ENCODE measurements at places on chromosomes 1 and 21.

- DNase-seq: no peak
Observed at GRCh38 chr1:227756172-227756959, 21.1 kb downstream of the SNAP47 start.

- DNase-seq: no peak
Observed at GRCh38 chr21:28932717-28933116, 60.0 kb downstream of the LTN1 start.

- no peak for DNase-seq
Observed at GRCh38 chr21:19237608-19238007, 834.0 kb upstream of the TMPRSS15 start.

DNA sequence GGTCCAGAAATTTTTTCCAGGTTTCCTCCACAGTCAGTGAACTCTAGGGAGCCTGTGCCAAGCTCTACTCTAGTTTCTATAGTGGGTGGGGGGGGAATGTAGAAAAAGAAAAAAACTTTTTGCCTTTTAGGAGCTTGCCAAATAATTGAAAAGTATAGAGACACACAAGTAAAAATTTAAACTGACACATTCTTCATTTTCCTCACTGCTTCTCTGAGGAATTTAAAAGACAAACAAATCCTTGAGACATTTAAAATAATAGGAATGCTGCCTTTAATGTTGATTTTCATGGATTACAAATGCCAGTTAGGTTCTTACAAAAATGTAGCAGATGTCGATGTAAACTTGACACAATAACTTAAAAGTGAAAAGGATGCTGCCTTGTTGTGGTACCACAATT is 241.9 kb downstream of the DNM3 start:
- DNase-seq: no peak

DNA sequence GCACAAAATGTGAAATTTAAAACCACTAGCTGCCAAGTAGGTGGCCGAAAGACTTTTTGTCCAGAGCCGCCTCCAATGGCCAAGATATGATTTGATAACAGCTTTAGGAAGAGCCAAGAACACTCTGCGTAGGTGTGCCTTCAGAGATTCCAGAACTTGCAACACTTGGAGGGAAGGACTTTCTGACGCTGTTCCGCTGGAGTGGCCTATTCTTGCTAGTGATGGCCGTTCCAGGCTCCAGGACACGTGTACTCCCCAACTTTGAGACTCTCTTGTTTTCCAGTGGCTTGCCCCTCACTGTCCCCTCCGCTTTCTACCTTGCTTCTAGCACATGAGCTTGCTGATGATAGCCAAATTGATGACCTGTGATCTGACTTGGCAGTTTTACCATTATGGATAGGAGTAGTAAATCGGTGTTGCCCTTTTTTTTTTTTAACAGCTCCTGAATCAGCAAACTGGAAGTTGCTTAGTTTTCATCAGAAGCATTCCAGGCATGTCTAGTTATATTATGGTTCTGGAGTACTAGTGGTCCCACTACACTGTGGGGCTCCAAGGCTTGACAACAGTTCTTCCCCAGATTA is 1.0 kb downstream of the PRDX6 start:
- DNase-seq: no peak

DNA sequence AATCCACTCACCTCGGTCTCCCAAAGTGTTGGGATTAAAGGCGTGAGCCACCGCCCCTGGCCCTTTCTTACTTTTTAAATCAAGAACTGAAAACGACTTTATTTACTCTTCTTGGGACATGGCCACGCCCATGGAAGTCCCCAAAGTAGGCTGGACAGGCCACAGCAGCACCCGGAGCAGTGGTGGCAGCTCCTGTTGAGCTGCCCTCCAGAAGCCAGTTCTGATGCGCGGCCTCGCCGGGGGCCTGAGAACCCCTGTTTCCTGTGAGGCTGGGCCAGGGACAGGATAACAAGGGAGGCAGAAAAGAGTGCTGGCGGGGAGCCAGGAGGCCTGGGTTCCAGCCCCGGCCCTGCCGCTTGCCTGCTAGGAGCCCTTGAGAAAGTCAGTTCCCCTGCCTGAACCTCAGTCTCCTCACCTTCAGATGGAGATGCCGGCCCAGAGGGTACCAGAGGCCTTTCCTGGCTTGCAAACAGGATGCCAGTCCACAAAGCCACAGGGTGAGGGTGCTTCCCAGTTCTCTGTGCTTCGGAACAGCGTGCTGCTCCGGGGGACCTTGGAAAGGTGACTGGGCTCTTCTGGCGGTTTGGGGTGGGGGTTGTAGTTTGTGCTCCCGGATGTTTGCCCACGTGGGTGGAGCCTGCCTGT is 59.4 kb downstream of the RUNX3 start:
- no peak for DNase-seq

- no peak for DNase-seq
Observed at GRCh38 chr1:110212169-110213142, 2.3 kb downstream of the KCNC4 start.

- DNase-seq: no peak
Observed at GRCh38 chr1:110125810-110126209, 13.6 kb downstream of the UBL4B start.

GRCh38 chr21:29300807-29301138 is 2.1 kb downstream of the BACH1 start:
- no peak for DNase-seq

- peak; percentile 78 for DNase-seq
Observed at GRCh38 chr1:53328009-53328461, at the start of gene LRP8. LRP8 (minus strand) TSS chr1:53328070; CDS start chr1:53327912, 158 bp downstream.

DNA sequence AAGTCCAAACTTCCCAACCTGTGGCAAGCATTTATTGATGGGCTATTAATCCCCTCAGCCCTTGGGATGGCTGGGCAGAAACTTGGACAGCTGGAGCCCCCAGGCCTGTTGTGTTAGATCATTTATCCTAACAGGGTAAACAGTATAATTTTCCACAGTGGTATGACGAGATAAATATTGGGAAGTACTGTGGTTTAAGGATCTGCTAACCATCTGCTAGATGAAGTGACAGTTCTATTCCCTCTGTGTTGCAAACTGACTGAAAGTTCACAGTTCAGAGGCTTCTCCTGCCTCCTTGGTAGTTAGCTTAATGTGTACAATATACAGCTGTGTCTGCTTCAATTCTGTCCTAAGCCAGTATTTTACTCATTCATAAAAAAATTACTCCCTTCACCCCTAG is 127.5 kb upstream of the CHODL start:
- DNase-seq: no peak

- DNase-seq: no peak
Observed at GRCh38 chr1:18998016-18998724, 41.7 kb upstream of the IFFO2 start.

DNA sequence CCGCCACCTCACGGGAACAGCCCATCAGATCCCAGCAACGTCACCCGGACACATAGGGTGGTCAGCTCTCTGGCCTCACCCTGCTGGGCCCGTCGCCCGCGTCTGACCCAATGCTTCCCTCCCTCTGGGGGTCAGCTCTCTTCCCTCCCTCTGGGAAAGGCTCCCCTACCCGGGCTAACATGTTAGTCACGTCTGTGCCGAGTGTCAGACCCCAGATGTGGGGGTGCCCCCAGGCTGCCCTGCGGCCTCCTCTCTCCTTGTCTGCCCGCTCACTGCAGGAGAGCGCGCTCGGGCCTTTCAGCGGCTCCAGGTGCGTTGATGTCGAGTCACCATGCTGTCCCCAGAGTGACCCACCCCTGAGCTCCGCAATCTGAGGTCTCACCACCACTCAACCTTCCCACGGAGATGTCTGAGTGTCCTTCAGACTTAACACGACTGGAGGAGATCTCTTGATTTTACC is 34.3 kb downstream of the SLC37A1 start:
- DNase-seq: no peak

- DNase-seq: no peak
Observed at GRCh38 chr1:64584479-64584878, 114.5 kb downstream of the CACHD1 start.

DNA sequence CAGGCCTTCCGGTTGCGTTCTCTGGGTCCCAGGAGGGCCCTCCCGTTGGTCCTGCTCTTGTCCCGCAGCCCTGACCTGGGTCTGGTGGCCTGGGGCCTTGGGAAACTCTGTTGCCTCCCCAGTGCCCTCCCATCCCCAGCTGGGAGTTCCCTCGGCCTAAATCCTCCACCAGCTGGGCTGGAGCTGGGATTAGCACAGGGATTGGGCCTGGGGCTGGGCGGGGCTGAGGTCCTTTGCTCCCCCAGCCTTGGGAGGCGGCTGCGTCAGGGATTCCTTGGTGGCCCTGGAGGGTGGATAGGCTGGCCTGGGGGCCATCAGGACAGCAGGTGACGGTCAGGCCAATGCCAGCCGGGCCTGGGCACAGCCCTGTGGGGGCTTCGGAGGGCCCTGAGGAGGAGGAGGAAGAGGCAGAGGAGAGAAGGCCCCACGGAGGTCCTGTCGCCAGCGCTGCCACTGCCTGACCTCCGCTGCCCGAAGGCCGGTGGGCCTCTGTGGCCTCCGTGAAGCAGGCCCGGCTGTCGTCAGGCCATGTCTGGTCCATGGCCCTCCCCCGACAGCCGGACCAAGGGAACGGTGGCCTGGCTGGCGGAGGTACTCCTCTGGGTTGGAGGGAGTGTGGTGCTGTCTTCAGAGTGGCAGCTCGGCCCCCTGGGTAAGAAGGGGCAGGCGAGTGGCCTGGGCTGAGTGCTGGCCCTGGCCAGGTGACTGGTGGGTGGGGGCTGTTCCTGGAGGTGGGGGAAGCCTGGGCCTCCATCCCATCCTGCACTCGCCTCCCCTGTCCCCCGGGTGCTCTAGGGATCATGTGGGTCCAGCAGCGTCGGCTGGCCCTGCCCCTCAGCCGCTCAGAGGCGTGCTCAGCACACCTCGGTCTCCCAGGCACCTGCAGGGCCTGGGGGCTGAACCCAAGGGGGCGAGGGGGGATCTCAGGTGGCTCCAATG is at the start of gene PLCH2:
Gene PLCH2, plus strand, starts transcription at position 229 of the 939 bp plus-strand sequence. Its CDS starts 300 bp downstream, at position 529.
- DNase-seq: no peak

DNA sequence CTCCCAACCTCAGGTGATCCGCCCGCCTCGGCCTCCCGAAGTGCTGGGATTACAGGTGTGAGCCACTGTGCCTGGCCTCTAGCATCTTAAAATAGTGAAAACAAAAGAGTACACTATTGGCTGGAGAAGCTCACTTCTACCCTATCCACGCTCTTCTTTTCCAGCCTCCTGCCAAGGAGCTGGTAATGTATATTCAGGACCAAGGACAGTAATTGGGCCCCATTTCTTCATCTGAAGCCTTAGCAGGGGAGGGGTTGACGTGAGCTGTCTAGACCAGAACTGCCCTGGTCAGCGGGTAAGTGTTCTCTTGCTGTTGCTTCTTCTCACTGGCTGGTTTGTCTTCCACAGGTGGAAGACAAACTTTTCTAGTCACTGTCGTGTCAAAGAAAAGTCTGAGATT is 70.2 kb downstream of the DNM3 start:
- DNase-seq: no peak
